ENCODE measurements at places on chromosomes 1 and 21.

- no peak for DNase-seq
These were observed 25.0 kb downstream of the PLXNA2 start for GRCh38 chr1:208219098-208219658.

GRCh38 chr1:98221923-98222322 is 301.1 kb upstream of the DPYD start:
- DNase-seq, result no peak

GRCh38 chr1:167890400-167890799 is 23.5 kb downstream of the ADCY10 start:
- no peak for DNase-seq

GRCh38 chr1:172352435-172352834 is 68.0 kb upstream of the C1orf105 start:
- DNase-seq, result no peak

DNA sequence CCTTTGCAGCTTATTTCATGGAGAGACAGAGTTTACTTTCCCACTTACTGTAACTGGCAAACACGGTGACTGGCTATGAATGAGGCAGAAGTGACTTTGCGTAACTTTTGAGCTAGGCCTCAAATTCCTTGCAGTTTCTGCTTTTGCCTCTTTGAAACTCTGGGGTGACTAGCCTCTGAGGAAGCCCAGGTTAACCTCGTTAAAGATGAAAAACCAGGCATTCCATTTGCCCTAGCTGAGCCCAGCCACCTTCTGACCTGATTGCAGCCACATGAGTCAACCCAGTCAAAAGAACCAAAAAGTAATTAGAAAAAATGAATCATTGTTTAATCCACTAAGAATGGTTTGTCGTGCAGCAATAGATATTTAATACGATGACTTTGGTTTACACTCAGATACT is 20.4 kb downstream of the PRMT6 start:
- no peak for DNase-seq

- DNase-seq, result no peak
These were observed 606.7 kb upstream of the TMPRSS15 start for GRCh38 chr21:19010251-19010650.
